ENCODE measurements at places on chromosomes 12 and 14.
A peak's percentile ranks its signal among the peaks of the same experiment; 100 is the strongest.

- no peak for DNase-seq
Measured at GRCh38 chr14:99516156-99516870, 35.1 kb downstream of the CCNK start.

- DNase-seq: no peak
Measured at GRCh38 chr12:58099476-58099875, 158.1 kb downstream of the ATP23 start.

- DNase-seq: no peak
Measured at GRCh38 chr14:56461276-56462275, 118.0 kb upstream of the TMEM260 start.

DNA sequence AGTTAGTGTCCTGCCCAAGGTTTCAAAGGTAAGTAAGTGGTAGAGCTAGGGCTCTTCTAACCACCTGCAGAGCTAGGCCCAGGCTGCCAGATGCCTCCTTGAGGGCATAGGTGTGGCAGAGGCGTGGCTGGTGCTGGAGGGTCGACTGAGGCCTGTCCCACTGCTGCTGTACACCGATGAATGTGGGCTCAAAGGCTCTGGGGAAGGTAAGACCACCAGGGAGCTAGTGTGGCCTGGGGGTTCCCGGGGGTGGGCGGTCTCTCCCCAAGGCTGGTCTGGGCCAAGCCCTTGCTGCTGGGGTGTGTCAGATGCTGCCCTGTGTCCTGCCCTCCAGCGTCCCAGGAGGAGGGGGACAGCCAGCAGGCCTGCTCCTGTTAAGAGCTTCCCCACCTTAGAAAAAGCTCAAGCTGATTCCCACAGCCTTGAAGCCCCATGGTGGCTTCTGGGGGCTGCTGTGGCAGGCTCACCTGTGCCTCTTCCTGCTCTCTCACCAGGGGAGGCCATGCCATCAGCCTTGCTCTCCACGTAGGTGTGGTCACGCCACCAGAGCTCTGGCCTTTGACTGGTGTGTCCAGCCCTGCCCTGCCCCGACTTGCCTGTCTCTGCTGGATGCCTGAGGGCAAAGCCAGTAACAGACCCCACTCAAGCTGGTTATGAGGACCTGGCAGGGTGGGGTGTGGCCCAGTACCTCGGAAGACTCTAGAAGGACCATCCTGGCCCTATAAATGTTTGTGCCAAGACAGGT is 36.8 kb downstream of the SH2B3 start:
- no peak for DNase-seq

GRCh38 chr12:54977857-54978256 is 6.7 kb downstream of the TESPA1 start:
- peak; percentile 40 for DNase-seq

DNA sequence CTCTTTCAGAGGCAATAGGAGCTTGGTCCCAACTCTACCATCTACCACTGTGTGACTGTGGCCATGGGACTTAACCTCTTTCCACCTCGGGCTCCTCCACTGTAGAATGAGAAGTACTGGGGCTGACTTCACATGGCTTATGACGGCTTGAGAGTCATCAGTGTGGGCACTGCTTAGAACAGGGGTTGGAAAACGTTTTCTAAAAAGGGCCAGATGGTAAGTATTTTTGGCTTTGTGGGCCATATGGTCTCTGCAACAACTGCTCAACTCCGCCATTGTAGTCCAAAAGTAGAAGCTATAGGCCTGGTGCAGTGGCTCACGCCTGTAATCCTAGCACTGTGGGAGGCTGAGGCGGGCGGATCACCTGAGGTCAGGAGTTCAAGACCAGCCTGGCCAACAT is 69.2 kb upstream of the LTA4H start:
- DNase-seq: no peak

DNA sequence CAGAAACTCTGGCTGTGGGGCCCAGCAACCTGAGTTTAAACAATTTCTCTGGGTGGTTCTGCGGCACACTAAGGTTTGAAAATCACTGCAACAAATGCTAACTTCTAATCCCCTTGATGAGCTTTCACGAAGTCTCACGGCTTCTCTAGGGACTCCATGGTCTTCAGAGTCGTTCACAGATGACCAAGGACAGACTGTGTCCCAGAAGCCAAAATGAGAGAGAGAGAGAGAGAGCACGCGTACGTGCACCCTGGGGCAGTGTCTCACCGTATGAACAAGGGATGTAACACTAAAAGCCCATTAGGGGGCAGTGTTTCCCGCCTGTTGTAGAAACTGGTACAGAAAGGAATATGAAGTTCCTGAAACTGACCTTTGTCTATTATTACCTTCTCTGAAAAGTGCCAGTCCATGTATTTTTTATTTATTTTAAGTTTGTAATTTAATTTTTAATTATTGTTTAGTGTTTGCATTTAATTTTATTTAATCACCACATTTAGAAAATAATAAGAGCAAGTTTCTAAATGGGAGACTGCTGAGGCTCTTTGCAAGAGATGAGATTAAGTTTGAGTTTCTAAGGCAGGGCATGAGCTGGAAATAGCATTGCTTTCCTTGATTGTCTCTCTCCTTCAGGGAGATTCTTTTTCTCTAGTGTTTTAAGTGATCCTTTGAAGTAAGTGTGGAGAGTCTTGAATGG is 3.4 kb downstream of the APOLD1 start:
- peak; percentile 80 for DNase-seq

GRCh38 chr14:29376237-29376636 is 551.4 kb downstream of the PRKD1 start:
- DNase-seq: no peak

DNA sequence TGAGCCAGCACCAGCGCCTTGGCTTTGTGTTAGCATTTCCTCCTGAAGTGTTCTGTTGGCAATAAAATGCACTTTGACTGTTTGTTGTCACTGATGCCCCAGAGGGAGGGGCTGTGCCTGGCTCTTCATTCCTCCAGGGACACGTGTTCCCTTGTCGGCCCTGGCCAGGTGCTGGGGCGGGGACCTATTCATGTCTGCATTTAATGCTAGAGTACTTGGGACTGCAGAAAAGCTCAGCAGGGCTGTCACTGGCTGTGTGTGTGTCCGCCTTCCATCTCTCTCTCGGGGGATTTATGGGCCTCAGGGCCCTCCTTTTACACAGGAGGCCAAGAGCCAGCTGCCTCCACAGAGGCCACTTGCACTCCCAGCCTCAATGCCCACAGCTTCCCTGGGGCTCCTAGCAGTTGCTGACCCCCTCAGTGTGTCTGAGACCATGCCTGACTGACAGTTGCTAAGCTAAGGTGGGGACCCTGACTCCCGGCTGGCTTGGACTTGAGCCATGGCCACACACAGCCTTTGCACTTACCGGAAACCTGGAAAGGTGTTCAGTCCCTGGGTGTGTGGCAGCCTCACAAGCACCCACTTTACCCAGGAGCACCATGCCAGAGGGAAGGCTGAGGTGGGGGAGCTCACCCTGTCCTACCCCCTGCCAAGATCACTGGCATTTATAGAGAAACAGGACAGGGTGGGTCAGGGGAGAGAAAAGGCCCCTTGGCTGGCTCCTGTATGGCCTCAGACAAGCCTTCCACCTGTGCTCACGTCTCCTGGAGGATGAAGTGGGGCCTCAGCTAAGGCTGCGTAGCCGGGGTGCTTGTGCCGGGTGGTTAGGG is 27.8 kb downstream of the HIP1R start:
- DNase-seq: no peak

DNA sequence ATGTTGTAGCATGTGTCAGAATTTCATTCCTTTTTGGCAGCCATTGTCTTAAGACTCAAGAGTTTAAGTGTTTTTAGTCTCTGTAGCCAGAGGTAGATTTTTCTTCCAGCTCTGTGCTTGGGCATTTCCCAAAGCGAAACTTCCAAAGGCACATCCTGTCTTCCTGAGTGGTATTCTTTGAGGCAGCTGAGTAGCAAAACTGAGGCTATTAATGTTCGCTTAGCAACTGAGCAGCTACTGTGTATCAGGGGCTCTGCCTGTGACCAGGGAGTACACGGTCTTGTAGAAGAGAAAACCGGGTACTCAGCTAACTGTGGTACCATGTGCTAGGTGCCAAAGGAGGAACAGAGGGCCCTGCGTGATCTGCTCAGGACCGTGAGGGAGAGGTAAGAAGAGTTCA is 52.0 kb downstream of the ETV6 start:
- no peak for DNase-seq

DNA sequence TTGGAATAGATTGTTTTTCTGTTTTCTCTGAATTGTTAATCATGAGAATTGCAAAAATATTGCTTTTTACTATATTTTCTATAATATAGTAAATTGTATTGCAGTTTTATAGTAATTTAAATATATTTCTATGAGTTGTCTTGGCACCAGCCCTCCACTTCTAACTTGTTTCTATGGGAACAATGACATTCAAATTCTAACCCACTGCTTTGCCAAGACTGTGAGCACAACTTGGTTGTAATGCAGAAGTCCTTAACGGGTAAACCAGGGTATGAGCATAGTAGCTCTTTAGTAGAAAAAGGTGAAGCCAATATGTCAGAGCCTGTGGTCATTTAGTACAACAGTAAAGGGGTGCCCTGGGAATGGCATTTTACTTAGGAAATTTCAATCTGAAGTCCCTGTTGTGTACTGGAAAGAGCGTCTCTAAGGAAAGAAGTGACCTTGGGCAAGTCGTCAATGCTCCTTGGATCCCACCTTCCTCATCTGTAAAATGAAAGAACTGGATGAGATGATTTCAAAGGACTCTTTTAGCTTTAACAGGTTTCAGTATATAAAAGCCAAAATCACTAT is 283.3 kb downstream of the ATP23 start:
- no peak for DNase-seq

DNA sequence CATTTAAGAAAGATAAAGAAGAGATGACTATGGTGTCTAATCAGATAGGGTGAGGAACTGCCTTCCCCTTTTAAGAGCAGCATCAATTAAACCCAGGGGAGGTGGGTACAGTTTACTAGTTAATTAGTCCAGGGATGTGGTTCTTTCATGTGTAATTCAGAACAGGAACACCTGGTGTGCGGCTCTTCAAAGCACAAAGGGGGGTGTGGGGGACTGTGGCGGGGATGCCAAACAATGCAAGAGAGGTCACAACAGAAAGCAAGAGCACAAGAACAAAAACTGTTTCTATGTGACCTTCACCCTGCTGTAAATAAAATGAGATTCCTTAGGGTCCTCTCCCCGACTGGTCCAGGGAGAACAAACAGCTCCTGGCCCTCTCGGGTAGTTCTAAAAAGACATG is 183.9 kb upstream of the SOX5 start:
- DNase-seq: no peak

- peak; percentile 24 for DNase-seq
Measured at GRCh38 chr12:96502477-96502876, 13.1 kb downstream of the CFAP54 start.

DNA sequence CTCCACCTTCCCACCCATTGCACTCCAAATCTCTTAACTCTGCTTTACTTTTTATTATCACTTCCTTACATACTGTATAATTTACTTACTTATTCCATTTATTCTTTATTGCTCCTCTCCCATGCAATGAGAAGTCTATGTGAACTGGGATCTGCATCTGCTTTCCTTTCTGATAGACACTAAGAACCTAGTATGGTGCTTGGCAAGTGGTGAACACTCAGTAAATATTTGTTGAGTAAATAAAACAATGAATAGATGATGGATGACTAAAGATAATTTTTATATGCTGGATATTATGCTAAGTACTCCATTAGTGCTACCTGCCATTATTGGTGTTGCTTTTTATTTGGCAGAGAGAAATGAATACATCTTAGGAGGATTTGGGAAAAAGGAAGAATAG is 151.0 kb downstream of the TPH2 start:
- no peak for DNase-seq

- DNase-seq: peak; percentile 74
Measured at GRCh38 chr12:56628671-56629458, 1.3 kb downstream of the BAZ2A start.

- no peak for DNase-seq
Measured at GRCh38 chr14:74064426-74064825, 19.8 kb downstream of the ALDH6A1 start.

DNA sequence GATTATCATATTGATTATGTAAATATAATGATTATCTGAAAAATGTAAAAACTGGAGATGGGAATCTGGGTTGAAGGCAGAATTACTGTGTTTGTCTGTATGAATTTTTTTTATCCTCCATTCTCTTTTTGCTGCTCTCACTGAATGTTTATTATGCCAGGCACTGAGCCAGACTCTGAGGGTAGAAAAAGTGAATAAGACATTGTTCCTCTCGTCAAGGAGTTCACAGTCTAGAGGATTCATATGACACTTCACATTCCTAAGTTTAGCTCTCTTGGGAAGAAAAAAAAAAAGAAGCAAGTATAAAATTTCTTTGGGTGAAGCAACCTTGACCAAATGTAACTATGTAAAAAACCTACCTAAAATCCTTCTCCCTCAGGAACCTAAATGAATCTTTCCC is 120.9 kb upstream of the LMO3 start:
- no peak for DNase-seq

GRCh38 chr12:52873832-52874572 is 25.2 kb upstream of the KRT78 start:
- DNase-seq: peak; percentile 56

DNA sequence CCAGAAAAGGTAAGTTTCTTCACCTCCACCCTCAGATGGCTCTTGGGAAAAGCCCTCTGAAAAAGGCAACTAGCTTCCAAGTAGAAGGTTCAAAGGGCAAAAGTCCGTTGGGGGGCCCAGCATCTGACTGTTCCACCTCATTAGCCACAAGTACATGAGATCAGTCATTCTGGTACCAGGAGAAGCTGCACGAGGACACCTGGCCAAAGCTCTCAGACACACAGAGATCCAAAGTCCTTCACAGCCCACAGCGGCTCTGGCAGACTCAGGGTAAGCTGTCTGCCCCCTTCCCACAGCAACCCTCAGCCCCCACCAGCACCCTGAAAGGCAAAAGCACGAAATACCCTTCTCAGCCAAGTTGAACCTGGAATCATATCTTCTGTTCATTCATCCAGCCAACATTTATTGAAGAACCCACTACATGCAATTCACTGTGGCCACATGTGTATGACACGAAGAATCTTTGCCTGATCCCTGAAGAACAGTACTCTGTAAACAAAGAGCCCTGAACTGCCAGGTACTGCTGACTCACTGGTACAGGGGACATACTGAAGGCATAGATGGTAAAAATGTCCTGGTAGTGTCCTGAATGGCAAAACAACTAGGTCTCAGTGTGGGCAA is 19.0 kb downstream of the SLC7A7 start:
- DNase-seq: no peak

GRCh38 chr12:67460388-67460787 is 188.2 kb upstream of the DYRK2 start:
- no peak for DNase-seq

GRCh38 chr14:99928963-99929362 is 135.8 kb downstream of the EML1 start:
- DNase-seq: no peak

GRCh38 chr14:69586404-69586803 is 11.7 kb upstream of the CCDC177 start:
- DNase-seq: no peak

GRCh38 chr12:101608301-101609133 is 13.7 kb downstream of the MYBPC1 start:
- no peak for DNase-seq
